ENCODE measurements at places on chromosomes 1 and 21. TPM values are rescaled to one million over a fixed set of nuclear protein-coding genes. Genes with fewer than 3 reads are reported as not detected.

FCRL5 gene
- total RNA-seq = 1.2 TPM

ALG6 gene
- total RNA-seq = 11.8 TPM

ATAD3C gene
- total RNA-seq = 7.8 TPM

CFAP141 gene
- total RNA-seq = 2.8 TPM

DNA sequence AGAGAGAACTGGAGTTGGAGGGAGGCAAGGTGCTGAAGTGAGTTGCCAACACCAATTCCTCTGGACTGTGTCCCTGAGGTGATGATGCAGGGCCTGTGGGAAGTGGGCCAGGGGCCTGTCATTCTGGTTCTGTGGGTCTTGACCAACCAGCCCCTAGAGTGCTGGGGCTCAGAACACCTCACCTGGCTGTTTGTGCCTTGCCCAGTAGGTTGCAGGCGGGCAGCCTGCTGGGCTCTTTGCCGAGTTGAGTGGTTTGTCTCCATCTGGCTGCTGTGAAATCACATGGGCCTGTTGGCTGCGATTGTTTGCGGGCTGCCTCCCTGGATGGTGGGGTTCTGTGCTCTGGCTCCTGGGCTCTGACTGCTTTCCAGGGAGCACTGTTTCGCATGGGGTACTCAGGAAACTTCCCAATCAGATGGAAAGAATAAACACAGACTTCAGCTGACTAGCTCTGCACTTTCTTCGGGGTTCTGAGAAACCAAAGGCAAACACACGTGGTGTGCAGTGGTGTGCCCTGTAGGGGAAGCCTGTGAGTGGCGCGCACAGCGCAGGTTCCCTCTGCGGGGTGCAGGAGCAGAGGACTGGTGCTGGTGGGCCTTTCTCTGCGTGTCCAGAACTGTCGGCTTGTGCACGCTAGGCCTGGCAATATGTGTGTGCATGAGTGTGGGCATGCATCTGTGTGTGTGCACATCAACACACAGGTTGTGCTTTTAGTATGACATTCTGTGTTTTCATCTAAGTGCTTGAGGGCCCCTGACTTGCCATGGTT is 95.1 kb downstream of the RHOU start:
- DNase-seq = peak; percentile 86

- DNase-seq = no peak
These were observed 91.1 kb upstream of the UBE2U start for GRCh38 chr1:64112281-64112680.

DNA sequence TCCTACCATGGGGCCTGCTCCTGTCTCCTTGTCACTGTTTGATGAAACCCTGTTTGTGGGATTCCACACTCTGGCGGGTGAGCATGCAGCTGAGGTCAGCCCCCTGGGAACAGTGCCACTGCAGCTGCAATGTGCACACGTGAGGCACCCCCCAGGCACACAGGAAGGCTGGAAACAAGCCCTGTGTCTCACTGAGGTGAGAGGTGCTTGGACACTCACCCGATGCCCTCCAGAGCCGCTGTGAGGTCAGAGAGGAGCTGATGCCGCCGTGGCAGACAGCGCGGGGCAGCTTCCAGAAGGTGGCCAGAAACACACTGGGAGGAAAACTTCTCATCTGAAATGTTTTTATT is 49.7 kb downstream of the SLX9 start:
- DNase-seq = peak; percentile 45

DNA sequence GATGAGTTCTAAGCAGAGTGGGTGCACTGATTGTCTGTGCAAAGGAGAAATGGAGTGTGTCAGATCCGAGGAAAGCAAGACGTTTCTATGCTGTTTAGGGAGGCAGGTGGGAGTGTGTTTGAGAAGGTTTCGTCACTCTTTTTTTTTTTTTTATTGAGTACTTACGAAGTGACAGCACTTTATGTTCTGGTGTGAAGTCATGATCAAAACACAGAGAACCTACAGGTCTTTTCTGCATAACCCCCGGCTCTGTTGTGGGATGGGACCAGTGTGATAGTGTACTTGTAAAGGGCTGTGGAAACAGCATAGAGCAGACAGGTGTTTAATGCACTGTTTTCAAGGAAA is 26.7 kb downstream of the MIA3 start:
- DNase-seq = no peak

DNA sequence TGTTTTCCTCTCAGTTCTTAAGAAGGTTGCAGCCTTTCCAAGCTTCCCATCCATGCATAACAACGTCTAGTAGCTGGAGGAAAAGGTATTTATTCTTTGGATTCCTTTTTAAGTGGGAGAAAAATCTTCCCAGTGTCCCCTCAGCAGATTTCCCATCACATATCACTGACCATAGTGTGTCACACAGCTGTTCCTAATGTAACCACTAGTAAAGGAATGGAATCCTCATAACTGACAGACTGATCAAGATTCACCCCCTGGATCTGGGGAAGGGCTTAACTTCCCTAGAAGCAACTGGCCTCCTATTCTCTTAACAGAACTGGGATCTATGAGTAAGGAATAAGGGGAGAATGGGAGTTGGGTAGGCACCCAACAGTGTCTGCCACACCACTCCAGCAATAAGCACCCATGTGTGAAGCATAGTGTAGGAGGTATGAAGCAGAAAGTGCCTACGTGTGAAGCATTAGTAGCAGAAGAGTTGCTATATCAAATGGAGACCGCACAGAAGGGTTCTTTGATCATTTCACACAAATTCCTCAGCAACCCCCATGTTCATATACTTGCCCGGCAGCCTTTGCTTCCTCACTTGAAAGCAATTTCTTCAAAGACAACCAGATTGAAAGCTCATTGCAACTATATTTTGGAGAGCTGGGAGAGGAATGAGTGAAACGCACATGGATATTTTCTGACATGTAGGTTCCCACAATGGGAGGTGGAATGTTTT is 28.2 kb upstream of the DNAH14 start:
- no peak for DNase-seq

DNA sequence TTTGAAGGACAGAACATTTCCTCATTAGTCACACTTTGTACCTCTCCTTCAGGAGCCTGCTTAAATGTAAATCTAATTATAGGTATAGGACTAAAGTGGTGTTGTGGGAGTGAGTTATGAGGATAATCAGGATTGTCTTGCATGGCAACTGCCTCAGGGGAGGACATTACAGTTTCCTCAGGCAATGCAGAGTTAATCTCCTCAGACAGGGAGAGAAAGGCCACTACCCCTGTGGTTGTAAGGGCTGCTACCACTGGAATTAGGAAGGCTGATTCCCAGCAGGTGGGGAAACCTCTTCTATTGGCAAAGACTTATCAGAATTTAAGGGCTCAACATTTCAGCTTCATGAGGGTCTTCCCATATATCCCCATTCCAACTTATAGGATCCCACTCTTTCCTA is 286.8 kb upstream of the PBX1 start:
- no peak for DNase-seq

- no peak for DNase-seq
These were observed 40.7 kb downstream of the RIPK4 start for GRCh38 chr21:41726058-41726558.

GRCh38 chr1:167706363-167706762 is 15.4 kb upstream of the MPZL1 start:
- DNase-seq = no peak

DNA sequence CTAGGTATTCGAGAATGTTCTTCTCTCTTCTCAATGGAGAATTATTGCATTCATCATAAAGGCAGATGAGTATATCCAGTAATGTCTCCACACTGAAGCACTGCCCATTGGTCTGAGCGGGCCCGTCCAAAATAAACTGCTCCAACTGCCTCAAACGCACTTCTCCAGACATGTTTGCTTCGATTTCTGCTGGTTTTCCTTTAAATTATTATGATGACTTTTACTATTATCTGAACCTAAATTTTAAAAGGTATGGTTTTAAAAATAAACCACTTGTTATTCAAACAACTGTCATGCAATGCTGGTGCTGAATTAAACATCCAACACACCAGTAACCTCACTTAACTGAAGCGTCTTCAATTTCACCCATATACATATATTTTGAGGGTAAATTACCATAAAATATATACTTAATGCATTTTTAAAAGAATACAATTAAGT is 1.3 kb downstream of the CDC42BPA start:
- DNase-seq = no peak

GRCh38 chr1:155123801-155124200 is 3.9 kb upstream of the EFNA1 start:
- no peak for DNase-seq

- DNase-seq = no peak
These were observed 24.1 kb downstream of the RHBG start for GRCh38 chr1:156393095-156393494.

DNA sequence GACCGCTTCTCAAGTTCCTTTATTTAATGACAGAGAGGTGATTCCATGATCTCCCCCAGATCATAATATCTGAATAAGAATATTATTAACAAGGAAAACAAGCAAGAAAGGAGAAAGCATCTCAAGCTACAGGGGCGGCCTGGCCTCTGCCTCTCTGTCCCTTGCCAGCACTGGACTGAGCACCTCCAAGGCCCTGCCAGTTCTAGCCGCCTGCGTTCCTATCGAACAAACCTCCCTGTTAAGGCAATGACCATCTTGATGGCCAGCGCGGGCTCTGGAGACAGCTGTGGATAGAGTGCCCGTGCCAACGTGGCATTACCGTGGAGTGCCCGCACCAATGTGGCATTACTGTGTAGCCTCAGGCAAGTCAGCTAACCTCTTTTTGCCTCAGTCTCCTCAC is 84.8 kb downstream of the NPHP4 start:
- no peak for DNase-seq

Data from lower lobe of right lung (tissue), 2 donors.